ENCODE measurements at places on chromosomes 6 and 20.

- DNase-seq: no peak
These were observed 548 bp upstream of the BCAS4 start for GRCh38 chr20:50794181-50794845.

- DNase-seq: no peak
These were observed 15.2 kb upstream of the MCCD1 start for GRCh38 chr6:31513456-31514165.

DNA sequence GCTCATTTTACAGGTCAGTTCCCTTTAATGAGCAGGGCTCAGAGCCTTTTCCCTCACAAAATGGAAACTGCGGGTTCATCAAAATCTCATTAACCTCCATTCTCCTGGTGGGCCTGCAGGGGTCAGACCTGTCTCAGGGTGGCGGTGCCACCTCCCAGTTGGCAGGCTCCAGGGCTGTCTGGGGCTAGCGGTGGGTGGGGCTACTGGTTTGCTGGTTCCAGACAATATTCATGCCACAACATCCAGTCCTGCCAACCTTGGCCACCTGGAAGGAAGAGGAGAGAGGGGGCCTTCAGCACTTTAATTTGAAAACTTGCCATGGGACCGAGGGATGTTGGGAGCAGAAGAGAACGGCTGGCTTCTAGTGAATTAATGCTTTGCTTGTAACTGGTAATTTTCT, 41.9 kb upstream of the CTNNBL1 start:
- no peak for DNase-seq

- DNase-seq: no peak
These were observed 545 bp downstream of the SLC35D3 start for GRCh38 chr6:136922685-136923006.

- no peak for DNase-seq
These were observed at the start of gene LGSN for GRCh38 chr6:63319939-63320338. Gene LGSN (minus strand): TSS chr6:63319983. CDS start chr6:63319943, 40 bp downstream.

- no peak for DNase-seq
These were observed 93.7 kb upstream of the EDN1 start for GRCh38 chr6:12196326-12196936.

DNA sequence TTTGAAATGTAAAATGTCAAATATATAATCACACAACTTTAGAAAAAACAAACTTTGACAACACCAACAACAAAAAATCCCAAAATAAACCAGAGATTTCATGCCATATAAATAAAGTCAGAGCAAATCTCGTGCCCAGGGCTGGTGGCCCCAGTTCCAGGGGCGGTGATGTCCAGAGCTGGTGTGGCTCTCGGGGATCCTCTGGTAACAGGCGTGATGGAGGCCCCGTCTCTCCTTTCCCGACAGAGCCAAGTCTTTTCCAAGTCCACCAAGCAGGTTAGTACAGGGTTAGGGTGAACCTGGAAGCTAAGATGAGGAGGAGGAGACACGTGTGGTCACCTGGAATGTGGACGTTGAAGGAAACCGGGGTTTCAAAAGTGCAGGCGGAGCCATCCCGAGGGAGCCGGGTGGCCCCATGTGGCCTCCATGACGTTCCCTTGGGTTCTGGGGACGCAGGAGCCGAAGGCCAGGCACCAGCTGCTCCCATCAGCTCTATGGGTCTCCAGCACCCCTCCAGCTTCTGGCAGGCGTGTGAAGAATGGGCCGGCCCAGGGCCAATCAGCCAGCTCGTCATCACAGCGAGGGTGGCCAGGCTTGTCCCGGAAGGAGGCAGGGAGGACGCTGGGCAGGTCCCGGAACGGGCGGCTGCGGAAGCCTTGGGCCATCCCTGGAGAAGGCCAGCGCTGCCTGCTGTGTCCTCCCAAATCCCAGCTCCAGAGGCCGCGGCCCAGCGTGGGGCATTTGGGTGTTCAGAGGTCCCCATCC, 202.5 kb downstream of the PREX1 start:
- no peak for DNase-seq

Data from NCI-H748 treated with DMSO at 0.1 percent for 48 hours (cell line).